ENCODE measurements at places on chromosomes 5 and 9.

DNA sequence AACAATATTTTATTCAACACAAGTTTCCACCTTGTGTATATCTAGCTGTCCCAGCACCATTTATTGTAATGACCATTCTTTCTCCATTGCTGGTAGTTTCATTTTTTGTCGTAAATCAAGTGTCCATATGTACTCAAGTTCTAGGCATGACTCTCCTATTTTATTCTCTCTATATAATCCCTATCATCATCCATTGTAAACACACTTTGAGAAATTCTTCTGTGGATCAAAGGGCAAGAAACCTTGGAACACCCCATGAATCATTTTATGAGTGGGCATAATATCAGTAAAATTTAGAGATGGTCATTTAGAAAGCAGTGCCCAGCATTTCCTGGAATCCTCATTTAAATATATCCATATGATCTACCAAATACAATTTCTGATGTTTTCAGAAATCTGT, 35.8 kb upstream of the SPATA31D4 start:
- no peak overlapping the region for H3K27ac ChIP-seq
- no peaks in the 10 kb centered on the region for H3K4me1 ChIP-seq
- H3K27me3 ChIP-seq = no peaks in the 10 kb centered on the region

DNA sequence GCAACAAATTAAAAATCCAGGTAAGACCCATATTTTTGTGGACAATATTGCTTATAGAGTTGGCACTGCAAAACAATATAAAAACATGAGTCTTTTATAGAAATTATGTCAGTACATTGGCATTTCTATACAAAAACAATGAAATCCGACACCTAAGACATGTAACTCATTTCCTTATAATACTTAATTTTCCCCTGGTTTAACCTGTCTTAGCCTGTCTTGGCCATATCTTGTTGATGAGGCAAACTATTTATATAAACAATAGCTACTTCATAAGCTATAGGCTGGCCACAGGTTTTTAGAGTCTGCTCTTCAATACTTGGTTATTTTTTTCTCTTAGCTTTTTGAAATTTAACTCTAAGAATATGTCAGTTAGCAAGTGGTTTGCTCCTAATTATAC, 44.7 kb upstream of the IZUMO3 start:
- H3K27ac ChIP-seq = no peak overlapping the region
- DNase-seq = no peak
- H3K4me3 ChIP-seq = no peak overlapping the region
- no peaks in the 10 kb centered on the region for H3K27me3 ChIP-seq
- no peaks in the 10 kb centered on the region for H3K36me3 ChIP-seq

- H3K27ac ChIP-seq = no peak overlapping the region
- no peaks in the 10 kb centered on the region for H3K27me3 ChIP-seq
- no peak overlapping the region for H3K4me3 ChIP-seq
- H3K36me3 ChIP-seq = no peaks in the 10 kb centered on the region
- DNase-seq = no peak
- peaks cover 46% of the 10 kb centered on the region for H3K4me1 ChIP-seq
Observed at GRCh38 chr5:145942201-145942600, 5.8 kb downstream of the SH3RF2 start.

DNA sequence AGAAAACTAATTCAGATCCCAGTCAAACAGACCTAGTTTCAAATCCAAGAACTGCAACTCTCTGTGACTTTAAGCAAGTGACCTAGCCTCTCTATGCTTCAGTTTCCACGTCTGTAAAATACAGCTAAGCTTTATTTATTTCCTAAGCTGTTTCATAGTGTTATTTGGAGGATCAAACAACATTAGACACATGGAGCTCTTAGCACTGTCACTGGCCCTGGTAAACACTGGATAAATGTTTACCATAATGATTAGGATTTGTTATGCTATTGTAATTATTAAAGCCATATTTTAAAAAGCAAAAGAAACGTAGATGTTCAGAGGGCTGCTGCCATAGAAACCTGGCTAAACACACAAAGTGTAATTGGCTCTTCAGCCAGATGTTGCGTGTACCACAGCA, 26.6 kb upstream of the C5orf58 start:
- H3K27me3 ChIP-seq = no peaks in the 10 kb centered on the region
- H3K36me3 ChIP-seq = no peaks in the 10 kb centered on the region
- no peak overlapping the region for H3K27ac ChIP-seq
- H3K4me1 ChIP-seq = no peaks in the 10 kb centered on the region
- H3K4me3 ChIP-seq = no peak overlapping the region

GRCh38 chr5:23314827-23315226, 192.6 kb upstream of the PRDM9 start:
- H3K36me3 ChIP-seq = no peaks in the 10 kb centered on the region
- H3K27me3 ChIP-seq = no peaks in the 10 kb centered on the region
- no peaks in the 10 kb centered on the region for H3K4me1 ChIP-seq
- no peak overlapping the region for H3K4me3 ChIP-seq
- DNase-seq = no peak

DNA sequence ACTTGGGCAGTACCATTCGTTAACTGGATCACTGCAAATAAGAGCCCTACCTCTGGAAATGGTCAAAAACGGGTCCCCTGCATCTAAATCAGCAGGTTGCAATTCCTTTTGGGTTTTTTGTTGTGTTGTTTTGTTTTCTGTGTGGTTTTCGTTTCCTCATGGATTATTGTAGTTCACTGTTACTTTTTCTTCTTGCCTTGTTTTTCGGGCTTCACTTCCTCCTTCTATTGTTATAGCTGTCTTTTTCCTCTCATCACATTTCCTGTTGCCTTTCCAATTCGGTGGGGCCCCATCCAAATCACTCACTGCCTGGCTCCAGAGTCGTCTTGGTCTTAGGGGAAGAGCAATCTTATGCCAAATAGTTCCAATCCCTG, 8.7 kb upstream of the SSBP2 start:
- H3K4me1 ChIP-seq = no peaks in the 10 kb centered on the region
- H3K36me3 ChIP-seq = no peaks in the 10 kb centered on the region
- H3K4me3 ChIP-seq = no peak overlapping the region
- no peak for DNase-seq

GRCh38 chr5:175609526-175609925, 48.3 kb upstream of the HRH2 start:
- no peaks in the 10 kb centered on the region for H3K4me1 ChIP-seq
- H3K27ac ChIP-seq = no peak overlapping the region

GRCh38 chr9:29793970-29794369, 2220.7 kb upstream of the C9orf72 start:
- no peaks in the 10 kb centered on the region for H3K36me3 ChIP-seq
- H3K4me3 ChIP-seq = no peak overlapping the region
- H3K27me3 ChIP-seq = no peaks in the 10 kb centered on the region
- H3K4me1 ChIP-seq = no peaks in the 10 kb centered on the region
- H3K27ac ChIP-seq = no peak overlapping the region

DNA sequence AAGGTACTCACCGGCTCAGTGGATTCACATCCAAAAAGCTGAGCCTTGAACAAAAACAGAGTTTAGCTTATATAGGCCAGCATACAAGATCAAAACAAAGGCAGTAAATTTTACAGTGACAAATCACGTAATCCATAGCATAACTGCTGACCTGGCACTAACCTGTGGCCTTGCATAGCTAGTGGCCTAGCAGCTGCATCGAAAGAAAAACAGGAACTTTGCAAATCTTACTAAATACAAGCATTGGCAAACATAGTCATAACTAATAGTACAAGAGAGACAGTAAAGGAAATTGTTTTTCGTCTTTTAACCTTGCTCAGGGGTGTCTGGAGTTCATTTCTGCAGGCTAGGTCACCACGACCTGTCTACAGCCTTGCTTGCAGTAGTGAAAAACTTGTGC, 4.8 kb downstream of the HSDL2 start:
- no peak overlapping the region for H3K4me3 ChIP-seq
- H3K4me1 ChIP-seq = peaks cover 47% of the 10 kb centered on the region
- H3K27ac ChIP-seq = no peak overlapping the region
- no peak for DNase-seq
- no peaks in the 10 kb centered on the region for H3K27me3 ChIP-seq

- H3K4me1 ChIP-seq = no peaks in the 10 kb centered on the region
- H3K4me3 ChIP-seq = no peak overlapping the region
- H3K27ac ChIP-seq = no peak overlapping the region
- H3K36me3 ChIP-seq = no peaks in the 10 kb centered on the region
- no peak for DNase-seq
Observed at GRCh38 chr5:9589049-9589835, 40.9 kb downstream of the TAS2R1 start.

DNA sequence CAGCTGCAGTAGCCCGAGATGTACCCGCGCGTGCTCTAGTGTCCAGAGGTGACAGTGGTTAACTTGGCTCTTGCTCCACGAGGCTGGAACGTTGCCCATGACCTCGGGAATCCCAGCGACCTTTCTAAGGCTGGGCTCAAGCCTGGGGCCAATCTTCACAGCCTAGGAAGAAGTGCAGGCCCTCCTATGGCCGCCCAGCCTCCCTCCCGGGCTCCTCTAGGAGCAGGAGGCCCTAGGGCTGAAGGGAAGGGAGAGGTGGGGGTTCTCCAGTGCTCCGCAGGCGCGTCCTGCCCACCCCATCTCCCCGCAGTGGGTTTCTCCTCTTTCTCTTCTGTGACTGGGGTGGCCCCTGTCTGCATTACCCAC, 13.3 kb downstream of the NR2F1 start:
- no peaks in the 10 kb centered on the region for H3K36me3 ChIP-seq
- DNase-seq = no peak
- peak overlapping the region; percentile 69 for H3K27ac ChIP-seq
- H3K27me3 ChIP-seq = peaks cover 4% of the 10 kb centered on the region
- no peaks in the 10 kb centered on the region for H3K4me1 ChIP-seq
- H3K4me3 ChIP-seq = no peak overlapping the region

GRCh38 chr9:131185924-131186323, 60.5 kb downstream of the NUP214 start:
- H3K4me1 ChIP-seq = peaks cover 5% of the 10 kb centered on the region
- H3K36me3 ChIP-seq = peaks cover 28% of the 10 kb centered on the region
- DNase-seq = no peak
- H3K27ac ChIP-seq = peak overlapping the region; percentile 69
- no peak overlapping the region for H3K4me3 ChIP-seq
- no peaks in the 10 kb centered on the region for H3K27me3 ChIP-seq

- no peak overlapping the region for H3K4me3 ChIP-seq
- no peaks in the 10 kb centered on the region for H3K36me3 ChIP-seq
- no peak overlapping the region for H3K27ac ChIP-seq
Observed at GRCh38 chr5:147487031-147487750, 22.7 kb downstream of the DPYSL3 start.

- no peaks in the 10 kb centered on the region for H3K27me3 ChIP-seq
- H3K27ac ChIP-seq = no peak overlapping the region
- no peaks in the 10 kb centered on the region for H3K36me3 ChIP-seq
- peaks cover 72% of the 10 kb centered on the region for H3K4me1 ChIP-seq
- DNase-seq = no peak
Observed at GRCh38 chr5:138790684-138791083, 37.5 kb downstream of the CTNNA1 start.

- no peak for DNase-seq
- no peaks in the 10 kb centered on the region for H3K4me1 ChIP-seq
- H3K27me3 ChIP-seq = no peaks in the 10 kb centered on the region
Observed at GRCh38 chr9:37730256-37730655, 23.3 kb upstream of the TRMT10B start.

DNA sequence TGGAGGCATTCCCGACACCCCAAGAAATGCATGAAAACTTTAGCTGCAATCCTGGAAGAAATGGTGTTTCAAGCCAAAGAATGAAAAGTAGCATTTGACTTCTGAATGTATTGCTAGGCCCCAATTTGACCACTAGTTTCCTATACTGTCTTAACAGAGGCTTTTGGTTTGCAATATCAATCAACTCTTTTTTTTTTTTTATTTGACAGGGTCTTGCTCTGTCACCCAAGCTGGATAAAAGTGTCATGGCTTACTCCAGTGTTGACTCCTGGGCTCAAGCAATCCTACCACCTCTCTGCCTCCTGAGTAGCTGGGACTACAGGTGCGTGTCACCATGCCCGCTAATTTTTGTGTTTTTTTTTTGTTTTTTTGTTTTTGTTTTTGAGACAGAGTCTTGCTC, 3.2 kb upstream of the GPR107 start:
- no peak overlapping the region for H3K4me3 ChIP-seq
- DNase-seq = no peak
- H3K27me3 ChIP-seq = no peaks in the 10 kb centered on the region
- H3K36me3 ChIP-seq = no peaks in the 10 kb centered on the region

DNA sequence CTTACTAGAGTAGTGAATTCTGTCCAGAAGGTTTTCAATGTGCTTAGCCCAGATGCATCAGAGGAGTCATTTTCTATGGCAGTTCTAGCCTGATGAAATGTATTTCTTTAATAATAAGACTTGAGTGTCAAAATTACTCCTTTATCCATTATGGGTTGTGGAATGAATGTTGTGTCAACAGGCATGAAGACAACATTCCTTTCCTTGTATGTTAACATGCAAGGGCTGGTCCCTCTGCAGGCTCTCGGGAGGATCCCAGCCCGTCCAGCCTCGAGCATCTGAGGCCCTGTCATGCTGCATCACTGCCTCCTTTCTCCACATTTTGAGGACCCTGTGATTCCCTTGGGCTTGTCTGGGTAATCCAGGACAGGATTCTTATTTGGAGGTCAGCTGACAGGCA, 42.9 kb upstream of the FAM120AOS start:
- no peak overlapping the region for H3K4me3 ChIP-seq
- peaks cover 49% of the 10 kb centered on the region for H3K36me3 ChIP-seq
- DNase-seq = no peak

DNA sequence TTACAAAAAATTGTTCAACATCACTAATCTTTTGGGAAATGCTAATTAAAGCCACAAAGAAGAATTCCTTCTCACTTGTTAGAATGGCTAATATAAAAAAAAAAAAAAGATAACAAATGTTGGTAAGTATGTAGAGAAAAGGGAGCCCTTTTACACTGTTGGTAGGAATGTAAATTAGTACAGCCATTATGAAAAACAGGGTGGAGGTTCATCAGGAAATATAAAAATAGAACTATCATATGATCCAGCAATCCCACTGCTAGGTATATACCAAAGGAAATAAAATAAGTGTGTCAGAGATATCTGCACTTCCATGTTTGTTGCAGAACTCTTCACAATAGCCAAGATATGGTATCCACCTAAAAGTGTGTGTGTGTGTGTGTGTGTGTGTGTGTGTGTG, 83.5 kb upstream of the RGMB start:
- H3K27ac ChIP-seq = no peak overlapping the region
- no peaks in the 10 kb centered on the region for H3K4me1 ChIP-seq
- DNase-seq = no peak
- no peaks in the 10 kb centered on the region for H3K36me3 ChIP-seq
- no peak overlapping the region for H3K4me3 ChIP-seq

DNA sequence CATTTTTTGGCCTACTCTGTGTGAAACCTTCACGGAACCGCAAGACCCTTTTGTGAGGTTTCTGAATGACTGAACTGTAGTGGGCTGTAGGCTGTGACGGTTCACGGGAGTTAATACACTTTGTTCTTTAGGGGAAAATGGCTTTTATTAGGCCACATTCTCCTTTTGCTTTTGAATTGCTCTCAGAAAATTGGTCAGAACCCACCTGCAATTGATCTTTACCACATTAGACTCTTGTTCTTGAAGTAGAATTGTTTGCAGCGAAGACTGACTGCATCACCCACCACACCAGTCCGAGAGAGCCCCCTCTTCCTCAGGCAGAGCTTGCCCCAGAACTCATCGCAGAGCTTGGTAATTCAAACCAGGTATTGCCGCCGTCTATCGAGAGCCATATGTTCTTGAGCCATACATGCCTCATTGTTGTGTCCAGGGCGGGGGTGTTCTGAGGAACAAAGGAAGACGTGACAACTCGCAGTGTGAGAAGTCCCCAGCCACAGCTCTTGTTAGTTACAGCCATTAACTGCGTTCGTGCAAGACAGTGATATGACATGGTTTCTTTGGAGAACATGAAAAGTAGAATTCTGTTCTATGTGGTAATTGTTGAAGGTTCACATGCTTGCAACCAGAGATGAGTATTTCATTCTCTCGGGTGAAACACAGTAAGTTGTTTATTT, 166.4 kb upstream of the OTULINL start:
- no peaks in the 10 kb centered on the region for H3K27me3 ChIP-seq
- peaks cover 26% of the 10 kb centered on the region for H3K36me3 ChIP-seq
- DNase-seq = no peak
- no peak overlapping the region for H3K27ac ChIP-seq
- no peaks in the 10 kb centered on the region for H3K4me1 ChIP-seq
